Vein endothelial cell (primary cell): ENCODE measurements at places on chromosomes 12 and 14. TPM values are rescaled to one million over a fixed set of nuclear protein-coding genes. Genes with fewer than 3 reads are reported as not detected.

Gene SERPINA5
- total RNA-seq: 0.19 and 0.98 TPM in 2 replicates

Gene WNT1
- not detected in 2 replicates for total RNA-seq

Gene STAB2
- total RNA-seq: under 0.01 TPM in 1 of 2 replicates, not detected in the other

Gene EPYC
- not detected in 2 replicates for total RNA-seq

Gene PLEKHG7
- total RNA-seq: not detected in 2 replicates

Gene IFNG
- total RNA-seq: not detected in 2 replicates

Gene MEG3
- 10.8 and 11.0 TPM in 2 replicates for total RNA-seq

Gene NXPH4
- total RNA-seq: 0.19 TPM in 1 of 2 replicates, not detected in the other

Gene P2RX7
- 3.6 and 3.8 TPM in 2 replicates for total RNA-seq

Gene ADAMTS20
- not detected in 2 replicates for total RNA-seq
